H9 (cell line): ENCODE measurements at places on chromosomes 12 and 14. TPM values are rescaled to one million over a fixed set of nuclear protein-coding genes. Genes with fewer than 3 reads are reported as not detected.

DNA sequence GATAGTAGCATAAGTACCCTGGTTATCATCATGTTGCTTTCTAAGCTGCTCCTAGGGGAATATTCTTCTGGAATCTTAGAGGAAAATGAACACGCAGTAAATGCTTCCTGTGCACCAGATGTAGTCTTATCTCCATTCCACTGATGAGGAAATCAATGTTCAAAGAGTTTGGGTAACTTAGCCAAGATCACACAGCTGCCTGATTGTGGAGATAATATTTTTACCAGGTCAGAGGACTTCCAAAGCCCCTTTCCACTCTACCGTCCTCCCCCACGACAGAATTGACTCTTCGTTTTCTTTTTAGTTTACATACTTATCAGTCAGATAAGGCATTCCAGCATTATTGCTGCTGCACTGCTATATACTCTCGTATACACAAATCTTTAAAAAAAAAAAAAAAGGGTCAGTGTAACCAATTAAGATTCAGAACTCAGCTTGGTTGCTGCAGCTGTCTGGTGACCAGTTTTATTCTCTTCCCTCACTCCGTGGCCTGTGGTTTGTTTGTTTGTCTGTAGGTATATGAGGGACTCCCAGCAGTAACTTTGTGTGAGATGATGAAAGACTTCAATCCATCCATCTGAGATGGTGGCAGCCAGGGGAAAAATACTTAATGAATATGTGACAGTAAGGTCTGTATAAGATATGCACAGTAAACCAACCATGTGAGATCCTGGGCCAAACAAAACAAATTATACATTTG is 110.5 kb downstream of the TGFB3 start:
- DNase-seq: no peak
- no peak overlapping the region for H3K27ac ChIP-seq
- H3K4me3 ChIP-seq: no peak overlapping the region
- no peaks in the 10 kb centered on the region for H3K27me3 ChIP-seq

DNA sequence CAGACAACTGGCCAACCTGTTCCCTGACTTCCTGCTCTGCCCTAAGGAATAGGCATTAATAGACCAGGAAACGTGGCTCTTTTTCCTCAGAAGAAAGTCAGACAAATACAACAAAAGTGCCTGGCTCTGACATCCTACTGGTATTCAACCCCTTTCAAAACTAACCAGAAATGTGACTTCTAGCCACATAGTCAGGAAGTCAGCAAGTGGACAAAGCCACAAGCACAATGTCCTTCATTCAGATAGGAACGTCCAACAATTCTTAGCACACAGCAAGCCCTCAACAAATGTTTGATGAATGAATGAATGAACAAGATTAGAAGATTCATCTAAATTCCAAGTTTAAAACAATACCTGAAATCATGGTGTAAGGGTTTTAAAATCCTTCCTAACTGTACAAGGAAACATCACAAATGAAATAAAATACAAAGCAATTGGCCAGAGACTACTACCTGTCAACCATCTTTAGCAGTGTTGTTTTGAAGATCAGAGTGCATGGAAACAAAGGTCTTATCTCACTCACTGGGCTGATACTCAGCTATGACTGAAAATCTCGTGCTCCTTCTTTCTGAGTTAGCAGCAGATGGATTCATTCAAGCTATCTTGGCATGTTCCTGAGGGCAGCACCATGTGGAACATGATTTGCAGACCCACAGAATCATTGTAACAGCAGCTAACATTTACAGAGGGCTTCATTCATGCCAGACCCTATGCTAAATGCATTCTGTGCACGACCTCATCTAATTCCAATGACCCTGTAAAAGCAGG is 16.5 kb downstream of the APPL2 start:
- H3K36me3 ChIP-seq: peaks cover 13% of the 10 kb centered on the region; the same call in 2 of the 3 replicates
- no peaks in the 10 kb centered on the region for H3K4me1 ChIP-seq
- DNase-seq: no peak
- no peak overlapping the region for H3K4me3 ChIP-seq
- no peaks in the 10 kb centered on the region for H3K27me3 ChIP-seq
- no peak overlapping the region for H3K27ac ChIP-seq

DNA sequence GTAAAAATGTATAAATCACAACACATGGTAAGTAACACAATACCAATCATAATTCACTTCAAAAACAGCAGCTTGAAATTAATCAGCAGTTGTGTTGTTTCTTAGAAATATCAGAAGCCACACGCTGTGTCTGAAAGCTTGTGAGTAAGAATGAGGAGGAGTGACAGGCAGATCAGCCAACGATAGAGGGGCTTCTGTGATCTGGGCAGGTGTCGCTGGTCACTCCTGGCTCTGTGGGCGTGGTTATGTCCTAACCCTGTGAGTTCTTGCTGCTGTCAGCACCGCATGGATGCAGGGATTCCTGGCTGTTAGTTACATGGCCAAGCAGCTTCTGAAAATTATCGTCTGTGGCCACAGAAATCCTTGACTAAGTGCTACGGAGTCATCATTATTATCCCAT is 123.4 kb downstream of the SLC25A47 start:
- peaks cover 2% of the 10 kb centered on the region; the same call in 1 of the 2 replicates for H3K4me1 ChIP-seq
- H3K4me3 ChIP-seq: no peak overlapping the region
- H3K27ac ChIP-seq: no peak overlapping the region
- peak; percentile 89 for DNase-seq

DNA sequence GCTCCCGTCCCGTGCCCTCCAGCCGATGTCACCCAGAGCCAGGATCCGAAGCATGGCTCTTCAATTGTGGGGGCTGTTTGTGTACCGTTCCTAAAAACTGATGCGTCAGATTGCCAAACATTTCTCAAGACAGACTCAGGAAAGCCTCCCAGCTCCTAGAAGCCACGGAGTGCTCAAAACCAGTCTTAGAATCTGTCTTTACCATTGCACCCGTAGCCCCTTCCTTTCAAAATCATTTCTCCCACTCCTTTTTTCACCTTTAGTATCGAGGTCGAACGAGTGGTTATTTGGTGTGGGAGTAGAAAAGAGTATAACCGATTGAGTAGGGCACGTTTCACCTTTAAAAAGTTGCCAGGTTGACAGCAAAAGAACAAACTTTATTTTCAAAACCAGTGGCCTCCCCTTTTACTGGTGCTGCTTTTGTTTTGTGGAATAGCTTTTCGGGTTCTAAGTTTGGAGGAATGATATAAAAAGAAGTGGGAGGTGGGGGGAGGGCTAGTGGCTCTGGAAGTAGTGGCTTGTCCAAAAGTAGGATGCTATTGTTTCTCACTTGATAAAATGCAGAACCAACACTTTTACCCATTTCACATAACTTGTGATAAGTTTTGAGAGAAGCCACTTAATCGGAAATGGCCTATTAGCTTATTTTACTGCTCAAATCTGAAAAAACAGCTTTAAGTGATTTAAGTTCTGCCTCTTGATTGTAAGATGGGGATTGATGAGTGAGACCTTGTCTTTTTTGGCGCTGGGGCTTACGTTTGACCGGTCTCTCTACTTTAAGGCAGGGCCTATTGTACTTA is 803 bp downstream of the STK38L start:
- peak overlapping the region; percentile 95 for H3K4me3 ChIP-seq
- no peak for DNase-seq
- H3K36me3 ChIP-seq: no peaks in the 10 kb centered on the region
- no peaks in the 10 kb centered on the region for H3K27me3 ChIP-seq

DNA sequence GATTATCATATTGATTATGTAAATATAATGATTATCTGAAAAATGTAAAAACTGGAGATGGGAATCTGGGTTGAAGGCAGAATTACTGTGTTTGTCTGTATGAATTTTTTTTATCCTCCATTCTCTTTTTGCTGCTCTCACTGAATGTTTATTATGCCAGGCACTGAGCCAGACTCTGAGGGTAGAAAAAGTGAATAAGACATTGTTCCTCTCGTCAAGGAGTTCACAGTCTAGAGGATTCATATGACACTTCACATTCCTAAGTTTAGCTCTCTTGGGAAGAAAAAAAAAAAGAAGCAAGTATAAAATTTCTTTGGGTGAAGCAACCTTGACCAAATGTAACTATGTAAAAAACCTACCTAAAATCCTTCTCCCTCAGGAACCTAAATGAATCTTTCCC is 120.9 kb upstream of the LMO3 start:
- no peaks in the 10 kb centered on the region for H3K27me3 ChIP-seq
- no peak overlapping the region for H3K4me3 ChIP-seq
- no peak for DNase-seq
- no peak overlapping the region for H3K27ac ChIP-seq
- no peaks in the 10 kb centered on the region for H3K4me1 ChIP-seq

DNA sequence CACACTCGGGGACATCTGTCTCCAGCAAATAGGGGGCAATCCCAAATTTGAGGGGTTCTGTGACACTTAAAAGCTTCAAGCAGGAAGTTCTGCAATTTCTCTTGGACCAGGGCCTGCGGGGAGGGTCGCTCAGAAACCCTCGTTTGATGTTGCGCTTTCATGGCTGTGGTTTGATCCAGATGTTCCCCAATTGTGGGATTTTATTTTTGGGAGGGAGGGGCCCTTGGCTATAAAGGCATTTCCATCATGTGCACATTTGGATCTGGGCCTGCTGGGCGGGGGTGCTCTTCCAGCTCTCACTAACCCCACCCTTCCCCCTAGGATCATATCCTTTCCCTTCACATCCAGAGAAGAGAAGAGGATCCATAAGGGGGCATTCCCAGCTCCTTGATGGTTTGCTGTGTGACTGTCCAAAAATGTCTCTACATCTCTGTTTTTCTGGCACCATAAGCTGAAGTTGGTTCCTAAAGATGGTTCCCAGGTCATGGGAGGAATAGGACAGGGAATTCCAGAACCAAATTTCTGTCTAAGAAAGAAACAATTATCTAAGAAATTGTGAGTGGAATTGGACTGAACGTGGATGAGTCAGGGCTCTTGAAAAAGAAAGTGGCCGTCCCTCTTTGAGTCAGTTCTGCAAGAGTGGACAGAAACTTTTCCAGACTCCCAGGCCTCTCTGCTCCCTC is 47.2 kb downstream of the SMUG1 start:
- H3K36me3 ChIP-seq: no peaks in the 10 kb centered on the region
- peaks cover 6% of the 10 kb centered on the region for H3K27me3 ChIP-seq
- no peak overlapping the region for H3K4me3 ChIP-seq
- H3K4me1 ChIP-seq: no peaks in the 10 kb centered on the region

DNA sequence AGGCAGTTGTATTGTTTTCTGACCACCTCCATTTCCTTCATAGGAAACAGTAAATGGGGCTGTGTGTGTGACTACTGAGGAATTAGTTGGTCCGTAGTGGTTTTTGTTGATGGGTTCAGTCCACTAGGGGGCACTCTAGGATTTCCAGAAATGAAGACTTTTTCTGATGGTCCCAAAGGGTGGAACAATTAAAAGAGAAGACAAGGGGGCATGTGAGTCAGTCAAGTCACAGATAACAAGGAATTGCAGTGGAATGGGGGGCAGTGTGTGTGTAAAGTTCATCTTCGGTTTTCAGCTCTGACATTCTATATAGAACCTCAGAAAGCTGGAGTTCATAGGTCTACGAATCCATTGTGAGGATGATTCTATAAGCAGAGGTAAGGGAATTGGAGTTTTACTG is 186.6 kb upstream of the OR4E1 start:
- DNase-seq: peak; percentile 57
- no peak overlapping the region for H3K27ac ChIP-seq
- no peak overlapping the region for H3K4me3 ChIP-seq
- no peaks in the 10 kb centered on the region for H3K4me1 ChIP-seq

DNA sequence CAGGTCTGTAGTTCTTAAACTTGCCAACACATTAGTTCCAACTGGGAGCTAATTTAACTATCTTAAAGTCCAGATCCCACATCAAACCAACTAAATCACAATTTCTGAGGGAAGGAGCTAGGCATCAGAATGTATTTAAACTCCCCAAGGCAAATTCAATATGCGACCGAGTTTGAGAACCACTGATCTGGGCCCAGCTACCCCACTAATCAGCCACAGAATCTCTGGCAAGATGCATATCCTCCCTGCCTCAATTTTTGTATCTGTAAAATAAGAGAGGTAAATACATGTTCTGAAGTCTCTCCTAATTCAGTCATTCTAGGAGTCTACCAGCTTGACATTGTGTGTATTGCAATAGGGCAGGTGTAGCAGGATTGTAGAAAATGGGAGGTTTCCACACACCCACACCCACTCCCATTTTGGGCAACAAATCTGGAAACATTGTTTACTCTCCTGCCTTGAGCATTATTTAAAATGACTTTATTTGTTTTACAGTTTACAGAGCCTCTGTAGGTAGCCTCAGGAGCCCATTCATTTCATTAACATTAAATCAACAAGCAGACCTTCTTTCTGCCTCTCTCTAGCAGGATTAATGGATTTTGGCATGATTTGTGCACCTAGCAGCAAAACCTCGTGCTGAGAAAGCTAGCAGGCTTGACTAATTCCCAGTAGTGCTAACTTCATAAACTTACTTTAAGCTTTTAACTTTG is 15.6 kb downstream of the LGR5 start:
- no peaks in the 10 kb centered on the region for H3K4me1 ChIP-seq
- DNase-seq: no peak
- no peaks in the 10 kb centered on the region for H3K36me3 ChIP-seq
- no peak overlapping the region for H3K4me3 ChIP-seq
- H3K27ac ChIP-seq: no peak overlapping the region

DNA sequence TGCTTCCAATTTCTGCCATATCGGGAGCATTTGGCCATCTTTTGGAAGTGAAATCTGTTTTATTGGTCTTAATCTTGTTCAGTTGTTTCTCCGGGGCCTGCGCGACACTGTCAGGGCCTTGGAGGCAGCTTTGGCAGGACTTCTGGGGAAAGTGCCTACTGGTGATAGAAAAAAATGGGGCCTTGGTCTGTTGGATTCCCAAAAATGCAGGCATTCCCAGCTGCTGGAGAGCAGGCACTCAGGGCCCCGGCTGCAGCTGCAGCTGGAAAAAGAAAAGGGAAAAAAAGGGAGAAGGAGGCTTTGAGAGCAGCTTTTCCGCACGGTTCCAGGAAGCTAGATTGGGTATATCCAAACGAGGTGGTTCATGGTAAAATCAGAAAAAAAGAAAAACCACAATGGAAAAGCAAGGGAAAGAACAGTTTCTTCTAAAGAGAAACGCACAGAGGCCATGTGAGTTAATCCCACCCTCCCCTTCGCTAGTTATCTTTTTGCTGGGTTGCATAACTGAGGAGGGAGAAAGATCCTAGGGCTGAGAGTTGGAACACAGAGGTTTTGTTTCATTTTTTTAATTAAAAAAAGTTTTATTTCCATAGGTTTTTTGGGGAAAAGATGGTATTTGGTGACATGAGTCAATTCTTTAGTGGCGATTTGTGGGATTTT is 134.7 kb upstream of the RFLNA start:
- peaks cover 25% of the 10 kb centered on the region for H3K36me3 ChIP-seq
- H3K27me3 ChIP-seq: no peaks in the 10 kb centered on the region
- no peak overlapping the region for H3K4me3 ChIP-seq

Gene GALNT4
- total RNA-seq: 3.1 TPM in 2 replicates

Gene C12orf56
- 1.5 and 2.2 TPM in 2 replicates for total RNA-seq

Gene GYS2
- not detected in 2 replicates for total RNA-seq

Gene KCNA1
- 0.92 and 0.98 TPM in 2 replicates for total RNA-seq

Gene CD163L1
- total RNA-seq: 0.18 and 0.39 TPM in 2 replicates

Gene RIPK3
- 0.35 TPM in 1 of 2 replicates, not detected in the other for total RNA-seq

Gene AQP5
- total RNA-seq: 2.5 and 2.8 TPM in 2 replicates
